ENCODE measurements at places on chromosomes 11 and 22.

- no peak for DNase-seq
These were observed 58.1 kb downstream of the OSBP2 start for GRCh38 chr22:30752771-30753170.

GRCh38 chr11:17734986-17735817, 621 bp downstream of the KCNC1 start:
- DNase-seq = no peak

- no peak for DNase-seq
These were observed 28.7 kb upstream of the CTSD start for GRCh38 chr11:1792461-1792860.

DNA sequence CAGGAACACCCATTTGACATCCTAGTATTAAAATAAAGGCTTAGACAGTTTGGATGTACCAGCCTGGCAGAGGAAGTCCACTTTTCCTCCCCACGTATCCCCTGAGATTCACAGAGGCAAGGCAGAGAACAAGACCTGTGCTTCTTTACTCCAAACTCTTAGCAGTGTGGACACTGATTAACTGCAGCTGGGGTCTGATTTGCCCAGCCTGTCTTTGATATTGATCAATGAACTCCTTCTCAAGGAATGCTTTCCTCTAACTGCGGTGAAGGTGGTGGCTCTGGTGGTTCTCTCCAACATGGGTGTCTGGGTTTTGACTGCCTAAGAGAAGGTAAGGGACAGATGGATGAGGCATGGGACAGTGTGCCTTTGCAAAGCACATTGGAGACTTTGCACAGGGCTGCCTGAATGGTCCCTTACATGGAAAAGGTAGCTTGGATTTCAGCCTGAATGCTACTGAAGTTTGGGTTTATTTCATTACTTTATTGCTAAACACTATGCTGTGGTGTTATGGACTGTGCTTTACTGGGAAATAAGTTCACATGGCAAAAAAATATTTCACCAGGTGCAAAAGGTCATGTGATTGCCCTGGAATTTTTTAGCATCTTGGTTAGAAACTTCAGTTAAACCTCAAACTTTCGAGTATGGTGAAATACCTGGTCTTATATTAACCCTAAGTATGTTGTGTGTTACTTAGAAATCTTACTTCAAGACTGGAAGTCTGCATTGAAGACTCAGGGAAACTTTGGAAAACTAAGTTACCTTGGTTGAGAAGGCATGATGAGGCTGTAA, 1.8 kb downstream of the GAS2 start:
- no peak for DNase-seq

- no peak for DNase-seq
These were observed 1.6 kb downstream of the BSX start for GRCh38 chr11:122979815-122980595.

GRCh38 chr11:112878033-112878601, 83.1 kb upstream of the NCAM1 start:
- no peak for DNase-seq

- no peak for DNase-seq
These were observed 22.6 kb downstream of the BUD13 start for GRCh38 chr11:116750070-116750718.
